Suppressor macrophage treated with lipopolysaccharide for 1 hour (primary cell): ENCODE measurements at places on chromosomes 3 and 15.

DNA sequence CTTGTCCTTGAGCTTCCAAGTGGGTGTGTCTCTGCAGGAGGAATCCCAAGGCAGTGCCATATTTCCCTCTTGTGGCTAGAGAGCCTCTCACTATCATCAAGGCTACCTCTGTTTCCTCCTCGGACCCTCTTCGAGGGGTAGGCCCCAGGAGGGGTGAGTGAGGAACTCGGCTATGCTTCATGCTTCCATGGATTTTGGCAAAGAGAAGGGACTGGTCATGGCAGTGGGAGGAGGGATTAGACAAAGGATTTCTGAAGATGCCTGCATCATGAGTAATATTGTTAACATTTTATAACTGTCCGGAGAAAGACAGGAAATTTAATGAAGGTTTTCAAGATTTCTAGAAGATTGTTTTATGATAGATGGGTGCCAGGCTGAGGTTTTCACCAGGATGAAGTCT lies 241.5 kb downstream of the CLSTN2 start:
- DNase-seq: no peak

DNA sequence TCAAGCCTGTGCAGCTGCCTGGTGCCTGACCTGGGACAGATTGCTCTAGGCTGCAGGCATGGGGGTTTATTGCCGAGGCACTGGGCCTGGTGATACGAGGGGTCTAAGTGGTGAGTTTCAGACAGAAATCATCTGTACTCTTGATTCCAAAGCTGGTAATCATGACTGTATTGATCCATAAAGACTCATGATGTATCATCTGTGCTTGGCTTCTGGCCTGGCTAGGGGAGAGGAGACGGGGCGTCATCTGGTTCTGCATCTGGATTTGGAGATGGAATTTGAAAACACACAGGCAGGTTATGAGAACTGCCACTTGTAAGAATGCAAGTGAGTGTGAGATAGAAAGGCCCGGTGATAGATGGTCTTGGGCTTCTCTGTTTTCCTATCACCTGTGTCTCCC lies 337.4 kb upstream of the C2CD4B start:
- DNase-seq: no peak

GRCh38 chr3:197426121-197426566 lies 127.7 kb upstream of the DLG1 start:
- no peak for DNase-seq

DNA sequence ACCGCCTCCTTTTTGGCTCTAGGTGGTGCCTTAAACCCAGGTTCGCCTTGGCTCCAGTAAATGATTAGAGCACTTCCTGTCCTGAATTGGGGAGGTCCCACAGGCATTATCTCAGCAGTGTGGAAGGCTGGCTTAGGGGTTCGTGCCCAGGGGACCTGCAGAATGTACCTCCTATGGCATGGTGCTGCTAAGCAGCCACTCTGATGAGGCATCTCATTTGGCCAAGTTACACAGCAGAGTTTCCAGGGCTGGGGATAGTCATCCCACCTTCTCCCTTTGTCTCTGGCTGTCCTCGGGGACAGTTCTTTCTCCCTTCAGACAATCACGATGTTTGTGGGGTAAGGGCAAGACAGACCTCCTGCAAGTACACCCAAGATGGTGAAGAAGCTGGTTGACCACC lies 371.2 kb downstream of the VPS13C start:
- no peak for DNase-seq

DNA sequence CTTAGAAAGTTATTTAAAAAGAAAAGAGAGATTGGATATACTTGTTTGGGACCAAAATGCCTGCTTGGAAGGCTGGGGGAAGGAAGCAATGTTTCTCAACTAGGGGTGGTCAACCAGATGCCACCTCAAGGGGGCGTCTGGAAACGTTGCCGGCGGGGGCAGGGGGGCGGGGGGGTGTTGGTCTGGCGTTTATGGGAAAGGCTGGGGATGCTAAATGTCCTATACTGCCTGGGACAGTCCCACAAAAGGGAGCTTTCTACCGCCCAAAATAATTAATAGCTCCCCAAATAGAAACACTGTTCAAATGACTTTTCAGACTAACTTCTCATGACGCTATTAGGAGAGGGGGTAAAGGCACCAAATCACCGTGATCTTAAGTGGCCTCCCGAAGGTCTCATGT lies 2.2 kb downstream of the POLG start:
- peak; percentile 40 for DNase-seq

DNA sequence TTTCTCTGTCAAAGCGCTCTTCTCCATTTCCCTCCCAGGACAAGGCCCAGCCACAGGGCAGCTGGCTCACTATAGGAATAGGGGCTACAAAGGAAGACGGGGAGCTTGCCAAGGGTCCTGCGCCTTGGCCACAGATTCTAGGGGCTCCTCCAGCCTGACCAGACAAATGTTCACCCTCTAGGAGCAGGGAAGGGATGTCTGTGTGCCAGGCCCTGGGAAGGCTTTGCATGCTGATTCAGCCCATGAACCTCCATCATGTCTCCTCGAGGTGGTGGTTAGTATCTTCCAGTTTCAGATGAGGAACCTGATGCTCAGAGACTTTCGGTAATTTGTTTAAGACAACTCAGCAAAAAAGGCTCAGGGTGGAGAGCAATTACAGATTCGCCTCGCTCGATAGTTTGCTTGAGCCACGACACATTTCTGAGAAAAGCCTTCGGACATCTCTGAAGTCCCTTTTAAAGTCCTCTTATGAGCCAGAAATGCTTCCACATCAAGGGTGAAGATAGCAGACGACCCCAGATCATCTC lies 110.0 kb downstream of the XXYLT1 start:
- DNase-seq: no peak

DNA sequence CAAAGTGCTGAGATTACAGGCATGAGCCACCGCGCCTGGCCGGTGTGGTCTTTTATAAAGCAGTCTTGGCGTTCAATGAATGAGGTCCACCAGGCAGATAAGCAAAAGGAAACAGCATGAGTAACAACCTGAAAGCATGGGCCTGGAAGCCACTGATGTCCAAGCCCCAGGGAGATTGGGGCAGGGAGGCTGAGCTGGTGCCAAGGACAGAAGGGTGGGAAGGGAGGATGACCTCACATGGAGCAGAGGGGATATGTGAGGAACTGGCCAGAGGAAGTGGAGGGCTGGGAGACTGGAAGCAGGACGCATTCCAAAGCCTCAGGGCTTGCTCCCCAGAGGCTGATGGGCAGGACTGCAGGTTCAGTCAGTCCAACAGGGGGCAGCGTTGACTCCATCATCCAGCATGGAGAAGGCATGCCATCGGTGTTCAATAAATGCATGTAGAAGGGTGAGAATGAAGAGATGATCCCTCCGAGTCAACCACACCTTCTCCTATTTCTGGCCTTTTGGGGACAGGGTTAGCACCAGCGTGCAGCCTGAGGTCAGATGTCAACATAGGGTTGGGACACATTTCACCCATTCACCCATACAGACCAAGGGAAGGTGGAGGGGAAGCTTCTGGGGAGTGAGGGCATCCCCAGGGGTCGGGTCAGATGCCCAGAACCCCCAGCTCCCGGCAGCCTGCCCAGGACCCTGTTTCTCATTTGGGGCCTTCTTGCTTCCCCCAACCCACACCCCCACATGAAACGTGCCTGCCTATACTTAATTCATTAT lies 14.8 kb downstream of the MYL3 start:
- peak; percentile 35 for DNase-seq

- DNase-seq: no peak
Measured at GRCh38 chr3:195052939-195053338, 218.0 kb downstream of the XXYLT1 start.

GRCh38 chr3:81909796-81910195 lies 148.4 kb upstream of the GBE1 start:
- no peak for DNase-seq

DNA sequence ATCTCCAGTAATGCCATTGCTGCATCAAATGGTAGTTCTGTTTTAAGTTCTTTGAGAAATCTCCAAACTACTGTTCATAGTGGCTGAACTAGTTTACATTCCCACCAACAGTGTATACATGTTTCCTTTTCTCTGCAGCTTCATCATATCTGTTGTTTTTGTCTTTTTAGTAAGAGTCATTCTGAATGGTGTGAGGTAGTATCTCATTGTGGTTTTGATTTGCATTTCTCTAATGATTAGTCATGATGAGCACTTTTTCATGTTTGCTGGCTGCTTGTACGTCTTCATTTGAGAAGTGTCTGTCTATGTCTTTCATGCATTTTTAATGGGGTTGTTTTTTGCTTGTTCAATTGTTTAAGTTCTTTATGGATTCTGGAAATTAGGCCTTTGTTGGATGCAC lies 10.2 kb upstream of the GCSAM start:
- no peak for DNase-seq

- no peak for DNase-seq
Measured at GRCh38 chr3:38543586-38543985, 47.4 kb downstream of the EXOG start.

GRCh38 chr15:41564286-41564959 lies 5.4 kb downstream of the TYRO3 start:
- DNase-seq: no peak

DNA sequence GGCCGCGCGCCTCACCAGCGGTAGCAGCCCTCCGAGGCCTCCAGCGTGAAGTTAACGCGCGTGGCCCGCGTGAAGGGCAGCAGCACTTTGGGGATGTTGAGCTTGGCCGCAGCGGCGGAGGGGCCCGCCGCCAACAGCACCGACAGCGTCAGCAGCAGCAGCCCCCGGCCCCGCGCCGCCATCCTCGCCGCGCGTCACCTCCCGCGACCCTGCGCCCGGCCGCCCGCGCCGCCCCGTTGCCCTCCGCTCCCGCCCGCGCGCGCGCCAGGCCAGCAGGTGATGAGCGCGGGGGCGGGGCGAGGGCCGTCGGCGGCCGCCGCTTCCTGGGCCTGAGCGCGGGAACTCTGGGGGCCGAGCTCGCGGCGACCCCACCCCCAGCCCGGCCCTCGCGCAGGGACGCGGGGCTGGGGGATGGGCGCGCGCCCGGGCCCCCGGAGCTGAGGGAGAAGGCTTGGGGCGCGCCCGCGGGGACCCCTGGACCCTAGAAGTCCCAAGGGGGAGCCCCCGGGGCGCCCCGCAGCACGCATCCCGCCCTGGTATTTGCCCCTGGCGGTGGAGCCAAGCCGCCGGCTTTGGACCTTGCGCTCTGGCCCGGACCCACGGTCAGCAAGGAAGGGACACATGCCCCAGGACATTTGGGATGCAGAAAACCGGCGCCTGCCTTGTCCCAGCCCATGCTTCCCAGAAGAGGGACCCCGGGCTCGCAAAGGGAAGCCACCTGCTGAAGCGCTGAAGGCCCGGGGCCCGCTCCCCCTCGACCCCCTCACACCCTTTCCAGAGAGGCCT lies at the start of gene NUP210:
TSS of gene NUP210 (minus strand) at position 278 of the 786 bp plus-strand sequence. CDS start at position 182, 96 bp downstream.
- DNase-seq: no peak

- DNase-seq: no peak
Measured at GRCh38 chr3:152225201-152225600, 43.5 kb upstream of the MBNL1 start.

GRCh38 chr3:36741285-36741684 lies 23.1 kb downstream of the DCLK3 start:
- DNase-seq: no peak

DNA sequence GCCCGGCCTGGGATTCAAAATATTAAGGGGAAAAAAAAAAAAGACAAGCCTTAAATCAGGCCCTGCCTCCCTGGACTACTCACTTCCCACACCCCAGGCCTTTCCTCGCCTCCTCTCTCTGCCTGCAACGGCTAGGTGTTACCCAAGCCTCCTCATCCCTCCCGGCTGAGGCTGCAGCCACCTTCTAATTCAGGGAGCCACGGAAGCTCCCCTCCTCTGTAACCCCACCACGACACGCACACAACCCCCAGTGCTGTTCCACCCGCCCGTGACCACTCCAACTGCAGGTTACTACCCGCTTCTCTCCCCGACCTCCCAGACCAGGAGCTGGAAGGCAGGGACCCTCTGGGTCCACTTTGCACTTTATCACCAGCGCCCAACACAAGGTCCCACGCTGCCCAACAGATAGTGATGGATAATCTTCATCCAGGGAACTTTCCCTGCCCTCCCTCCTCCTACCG lies 936 bp downstream of the KIF7 start:
- DNase-seq: no peak

- DNase-seq: no peak
Measured at GRCh38 chr3:37712421-37712820, 149.3 kb upstream of the CTDSPL start.

GRCh38 chr3:11637901-11638458 lies 5.7 kb downstream of the VGLL4 start:
- no peak for DNase-seq

- DNase-seq: peak; percentile 66
Measured at GRCh38 chr3:23055733-23056376, 147.3 kb upstream of the UBE2E2 start.

DNA sequence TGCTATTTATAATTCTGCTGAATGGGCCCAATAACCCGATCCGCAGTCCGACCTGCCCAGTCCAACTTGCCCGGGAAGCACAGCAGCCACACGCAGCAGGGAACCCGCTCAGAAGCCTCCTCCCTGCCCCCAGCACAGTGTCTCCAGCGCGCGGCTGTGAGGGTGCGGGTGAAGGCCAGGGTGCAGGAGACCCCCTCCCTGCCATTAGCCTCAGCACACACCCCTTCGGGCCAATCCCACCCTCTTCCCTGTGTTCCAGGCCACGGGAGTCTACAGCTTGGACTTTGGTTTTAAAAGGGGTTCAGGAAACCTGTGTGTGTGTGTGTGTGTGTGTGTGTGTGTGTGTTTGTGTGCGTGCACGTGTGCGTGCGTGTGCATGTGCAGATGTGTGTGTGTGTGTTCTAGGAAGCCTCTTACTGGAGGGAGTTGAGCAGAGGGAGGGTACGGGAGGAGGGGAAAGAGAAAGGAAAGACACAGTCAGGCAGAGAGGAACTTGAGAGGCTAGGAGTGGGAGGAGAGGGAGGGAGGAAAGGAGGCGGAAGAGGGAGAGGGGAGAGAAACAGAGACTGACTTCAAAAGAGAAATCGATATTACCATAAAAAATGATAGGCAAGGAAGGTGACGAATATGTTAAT lies 34.2 kb downstream of the ATP2B2 start:
- DNase-seq: peak; percentile 35

GRCh38 chr15:49902685-49903501 lies 216.1 kb downstream of the ATP8B4 start:
- DNase-seq: no peak

GRCh38 chr3:187015903-187016638 lies 85.7 kb downstream of the ST6GAL1 start:
- DNase-seq: no peak

DNA sequence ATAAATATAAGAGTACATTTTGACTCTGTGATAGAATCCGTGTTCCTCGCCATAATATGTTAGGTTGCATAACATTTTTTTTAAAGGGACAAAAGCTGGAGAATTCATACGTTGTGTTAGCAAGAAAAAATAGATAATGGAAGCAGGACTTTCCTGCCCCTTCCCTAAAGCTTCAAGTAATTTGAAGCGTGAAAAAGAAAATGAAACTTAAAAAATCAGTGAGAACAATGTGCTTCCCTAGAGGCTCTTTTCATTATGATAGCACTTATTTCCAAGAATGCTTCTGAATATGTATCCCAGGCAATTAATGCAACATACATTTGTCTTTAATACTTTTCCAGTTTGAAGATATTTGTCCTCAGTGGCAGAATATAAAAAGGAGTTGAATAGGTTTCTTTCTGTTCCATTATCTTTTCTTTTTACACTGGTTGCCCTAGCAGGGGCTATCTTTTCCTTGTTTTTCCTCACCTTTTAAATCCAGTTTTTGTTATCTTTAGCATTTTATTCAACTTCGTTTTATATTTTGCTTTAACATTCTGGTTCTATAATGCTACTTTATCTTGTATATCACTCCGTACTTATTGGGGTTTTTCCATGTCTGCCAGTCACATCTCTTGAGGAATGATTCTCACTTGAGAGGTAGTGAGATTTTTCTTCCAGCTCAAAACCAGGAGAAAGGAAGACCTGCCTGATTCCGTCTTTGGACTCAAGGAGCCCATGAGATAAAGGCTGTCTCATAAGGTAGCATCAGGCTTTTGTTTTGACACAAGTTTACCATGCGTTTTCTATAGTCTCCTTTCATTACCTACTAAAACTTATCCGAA lies 113.8 kb downstream of the MBNL1 start:
- DNase-seq: peak; percentile 87
